Heart right ventricle (tissue), 16 donors: ENCODE measurements at places on chromosomes 2 and 18.

DNA sequence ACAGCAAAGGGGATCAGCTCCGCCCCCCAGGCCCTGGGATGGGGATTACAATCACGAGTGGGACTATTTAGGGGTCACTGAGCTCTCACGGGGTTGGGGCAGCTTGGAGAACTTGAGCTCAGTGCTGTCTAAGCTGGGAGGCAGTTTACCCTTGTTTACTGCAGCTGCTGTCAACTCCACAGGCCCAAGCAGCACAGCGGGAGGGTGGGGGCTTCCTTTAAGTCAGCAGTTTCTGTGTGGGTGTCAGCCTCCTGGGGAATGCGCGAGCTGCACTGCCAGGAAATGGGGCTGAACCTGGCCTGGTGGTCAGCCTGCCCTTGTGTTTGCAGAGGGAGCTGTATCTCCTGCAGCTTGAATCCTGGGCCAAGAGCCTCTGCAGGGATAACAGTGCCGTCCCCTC lies 29.8 kb downstream of the TOGARAM2 start:
- DNase-seq: peak; percentile 49

DNA sequence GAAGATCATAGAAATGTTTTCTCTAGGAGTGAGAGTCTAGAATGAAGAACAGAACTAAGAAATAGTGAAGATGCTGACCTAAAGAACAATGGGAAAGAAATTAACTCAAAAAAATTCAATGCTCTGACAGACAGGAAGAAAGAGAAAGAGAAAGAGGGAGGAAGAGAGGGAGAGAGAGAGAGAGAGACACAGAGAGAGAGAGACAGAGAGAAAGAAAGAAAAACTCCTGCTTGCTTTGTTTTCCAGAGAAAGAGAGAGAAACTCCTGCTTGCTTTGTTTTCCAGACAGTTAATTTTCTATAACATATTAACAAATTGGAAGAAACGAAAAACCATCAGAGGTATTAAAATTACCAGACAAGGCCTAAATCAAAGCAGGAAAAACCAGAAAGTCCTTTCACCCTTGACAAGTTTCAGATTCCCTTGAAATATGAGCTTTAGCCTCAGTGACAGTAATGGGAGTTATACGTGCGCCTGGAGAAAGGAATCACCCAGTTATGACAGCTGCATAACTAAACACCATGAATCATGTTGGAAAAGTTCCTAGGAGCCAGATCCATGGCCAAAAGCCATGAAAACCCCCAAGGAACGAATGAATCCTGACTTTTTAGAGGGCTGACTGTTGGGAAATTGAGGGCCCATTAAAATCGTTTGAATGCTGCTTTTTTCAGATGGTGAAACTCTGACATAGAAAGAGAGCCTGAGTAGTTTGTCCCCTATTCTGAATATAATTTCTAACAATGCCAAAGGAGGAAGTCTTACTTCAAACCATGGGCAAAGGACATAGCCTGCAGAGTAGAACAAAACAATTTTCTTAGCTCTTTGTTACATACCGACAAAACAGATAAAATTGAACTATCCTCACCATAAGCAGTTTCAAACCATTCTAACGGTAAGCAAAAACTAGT lies 228.6 kb upstream of the CHST9 start:
- peak; percentile 35 for DNase-seq

GRCh38 chr2:28135324-28135723 lies 244.8 kb downstream of the BABAM2 start:
- DNase-seq: no peak

DNA sequence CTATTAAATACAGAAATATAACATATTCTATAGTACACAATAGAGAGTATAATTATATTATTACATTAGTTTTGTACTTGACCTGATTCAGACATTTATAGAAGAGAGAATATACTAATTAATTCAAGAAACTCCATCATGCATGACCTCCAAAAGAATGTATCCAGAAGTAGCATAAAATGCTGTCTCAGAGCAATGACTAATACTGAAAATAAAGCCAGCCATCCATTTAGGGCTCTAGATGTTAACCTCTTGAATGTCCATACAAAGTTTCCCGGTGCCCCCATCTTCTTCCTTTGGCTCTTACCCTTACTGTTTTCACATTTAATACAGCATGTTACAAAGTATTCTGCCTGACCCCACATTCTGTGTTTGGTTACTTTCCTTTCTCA lies 102.0 kb downstream of the ARHGAP15 start:
- no peak for DNase-seq

GRCh38 chr2:112877423-112877822 lies 33.5 kb upstream of the IL37 start:
- DNase-seq: no peak

DNA sequence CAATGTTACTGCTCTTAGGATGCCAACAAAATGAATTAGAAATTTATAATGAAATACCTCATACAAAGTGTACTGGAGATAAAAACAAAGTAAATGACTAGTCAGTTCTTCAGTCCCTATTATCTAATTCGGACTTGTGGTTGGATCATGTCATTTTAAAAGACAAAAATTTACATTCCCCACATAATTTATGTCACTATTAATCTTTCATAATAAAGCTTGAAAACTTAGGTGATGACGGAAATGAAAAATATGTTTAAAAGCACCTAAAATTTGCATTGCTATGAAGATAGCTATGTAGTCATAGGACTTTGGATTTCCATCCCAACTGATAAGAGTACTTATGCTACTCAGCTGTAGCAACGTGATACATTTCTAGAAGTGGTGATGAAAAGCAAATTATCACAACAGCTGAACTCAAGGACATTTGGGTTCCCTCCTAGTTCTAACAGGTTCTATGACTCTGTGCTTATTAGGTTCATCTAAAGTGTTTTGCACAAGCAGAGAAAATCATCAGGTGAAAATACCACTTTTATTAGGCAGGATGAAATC lies 58.4 kb downstream of the LRPPRC start:
- no peak for DNase-seq

GRCh38 chr18:58402951-58403702 lies 225.8 kb downstream of the ALPK2 start:
- no peak for DNase-seq
